ENCODE measurements at places on chromosomes 1 and 21.
A peak's percentile ranks its signal among the peaks of the same experiment; 100 is the strongest.

DNA sequence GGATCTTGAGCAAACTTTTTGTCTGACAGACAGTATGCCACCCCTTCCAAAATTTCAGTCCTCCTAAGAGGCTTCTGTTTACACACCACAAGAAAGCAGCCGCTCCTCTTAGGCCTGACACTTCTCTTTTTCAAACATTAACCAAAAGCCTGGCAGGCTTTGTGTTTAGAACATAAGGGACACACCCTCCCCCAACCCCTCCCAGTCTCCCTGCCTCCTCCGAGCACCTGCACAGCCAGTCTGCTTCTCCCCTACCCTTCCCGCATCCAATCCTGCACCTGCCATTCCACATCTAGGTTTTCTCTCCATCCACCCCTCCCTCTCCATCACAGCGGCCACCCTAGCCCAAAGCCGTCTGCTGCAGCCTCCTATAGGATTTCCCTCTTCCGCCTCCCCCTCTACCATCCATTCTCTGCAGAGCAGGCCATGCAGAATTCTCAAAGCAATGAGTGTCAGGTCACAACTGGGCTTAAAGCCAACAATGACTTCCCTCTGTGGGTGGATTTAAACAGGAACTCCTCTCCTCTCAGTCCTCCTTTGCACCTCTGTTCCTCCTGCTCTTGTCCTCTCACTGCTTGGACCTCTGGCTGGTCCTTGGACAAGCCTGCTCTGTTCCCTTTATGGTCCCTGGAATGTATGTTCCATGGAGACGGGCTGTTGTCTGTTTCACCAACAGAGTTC, 478.2 kb downstream of the NPHP4 start:
- DNase-seq, result no peak

- no peak for DNase-seq
Measured at GRCh38 chr1:248703674-248704073, 1.1 kb upstream of the OR14I1 start.

DNA sequence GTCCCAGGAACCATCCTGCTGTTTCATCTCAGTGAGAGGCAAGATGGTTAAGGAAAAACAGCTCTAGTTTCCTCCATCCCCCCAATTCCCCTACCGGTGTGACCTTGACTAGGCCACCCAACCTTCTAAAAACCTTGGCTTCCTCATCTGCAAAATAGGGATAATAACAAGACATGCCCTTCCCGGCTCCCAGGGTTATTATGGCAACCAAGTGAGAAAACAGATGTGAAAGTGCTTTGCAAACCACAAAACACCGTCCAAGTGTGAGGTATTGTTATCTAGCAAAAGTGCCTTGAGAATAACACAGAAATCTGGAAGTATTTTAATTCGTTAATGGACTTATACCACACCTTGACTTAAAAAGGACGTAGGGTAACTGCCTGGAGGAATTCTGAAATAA, 62.7 kb downstream of the ITPKB start:
- no peak for DNase-seq

DNA sequence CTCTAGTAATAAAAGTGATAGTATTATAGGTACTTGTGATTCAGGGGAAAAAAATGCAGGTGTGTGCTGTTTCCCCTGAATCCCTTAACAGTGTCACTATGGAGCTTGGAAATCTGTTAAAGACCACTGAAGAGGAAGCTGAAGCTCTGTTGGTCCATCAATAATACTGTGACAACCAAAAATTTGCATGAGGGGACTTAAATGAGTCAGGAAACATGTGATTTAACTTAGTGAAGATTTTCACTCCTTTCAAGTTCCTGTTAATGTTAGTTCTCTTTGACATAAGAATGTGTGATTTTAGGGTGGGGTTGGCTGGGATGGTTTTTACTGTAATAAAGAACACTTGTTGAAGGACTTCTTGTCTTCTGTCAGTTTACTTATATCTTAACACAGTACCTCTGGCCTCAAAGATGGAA, 32.0 kb downstream of the VANGL2 start:
- no peak for DNase-seq

- DNase-seq, result no peak
Measured at GRCh38 chr1:190344454-190344853, 133.2 kb downstream of the BRINP3 start.

DNA sequence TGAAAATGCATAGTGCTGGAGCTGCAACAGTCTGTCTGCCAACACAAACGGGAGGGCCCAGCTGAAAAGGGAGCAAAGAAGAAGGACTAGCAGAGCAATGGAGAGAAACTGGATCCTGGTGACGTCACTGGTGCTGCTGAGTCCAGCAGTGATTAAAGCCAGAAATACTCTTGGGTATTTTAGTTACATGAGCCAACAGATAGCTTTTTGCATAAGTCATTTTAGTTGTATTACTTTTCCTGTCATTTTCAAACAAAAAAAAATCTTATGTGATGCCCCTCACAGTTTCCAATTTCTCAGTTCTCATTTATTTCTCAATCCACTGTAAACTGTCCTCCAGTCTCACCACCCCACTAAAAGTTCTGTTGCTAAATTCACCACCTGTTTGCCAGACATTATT, 38.7 kb upstream of the NEK7 start:
- peak; percentile 91 for DNase-seq

DNA sequence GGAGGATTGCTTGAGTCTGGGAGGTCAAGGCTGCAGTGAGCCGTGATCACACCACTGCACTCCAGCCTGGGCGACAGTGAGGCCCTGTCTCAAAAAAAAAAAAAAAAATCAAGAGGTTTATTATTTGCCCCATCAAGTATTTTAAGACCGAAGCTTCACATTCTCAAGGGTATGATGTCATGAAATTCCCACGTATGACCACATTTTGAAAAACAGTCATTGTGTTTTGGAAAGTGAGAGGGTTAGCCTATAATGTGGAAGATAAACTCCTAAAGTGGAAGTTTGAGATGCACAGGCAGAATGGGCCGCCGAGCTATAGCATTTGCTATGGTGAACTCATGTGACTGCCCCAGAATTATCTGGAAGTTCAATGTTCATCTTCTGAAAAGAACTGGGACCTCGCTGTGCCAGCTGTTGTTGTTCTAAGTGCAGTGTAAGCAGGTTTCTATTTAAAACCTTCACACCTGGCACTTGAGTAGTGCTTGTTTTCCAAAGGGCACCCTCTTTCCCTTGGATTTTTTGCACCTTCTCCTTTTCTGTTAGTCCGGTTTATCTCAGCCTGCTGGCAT, 96.9 kb upstream of the SLC25A33 start:
- no peak for DNase-seq

DNA sequence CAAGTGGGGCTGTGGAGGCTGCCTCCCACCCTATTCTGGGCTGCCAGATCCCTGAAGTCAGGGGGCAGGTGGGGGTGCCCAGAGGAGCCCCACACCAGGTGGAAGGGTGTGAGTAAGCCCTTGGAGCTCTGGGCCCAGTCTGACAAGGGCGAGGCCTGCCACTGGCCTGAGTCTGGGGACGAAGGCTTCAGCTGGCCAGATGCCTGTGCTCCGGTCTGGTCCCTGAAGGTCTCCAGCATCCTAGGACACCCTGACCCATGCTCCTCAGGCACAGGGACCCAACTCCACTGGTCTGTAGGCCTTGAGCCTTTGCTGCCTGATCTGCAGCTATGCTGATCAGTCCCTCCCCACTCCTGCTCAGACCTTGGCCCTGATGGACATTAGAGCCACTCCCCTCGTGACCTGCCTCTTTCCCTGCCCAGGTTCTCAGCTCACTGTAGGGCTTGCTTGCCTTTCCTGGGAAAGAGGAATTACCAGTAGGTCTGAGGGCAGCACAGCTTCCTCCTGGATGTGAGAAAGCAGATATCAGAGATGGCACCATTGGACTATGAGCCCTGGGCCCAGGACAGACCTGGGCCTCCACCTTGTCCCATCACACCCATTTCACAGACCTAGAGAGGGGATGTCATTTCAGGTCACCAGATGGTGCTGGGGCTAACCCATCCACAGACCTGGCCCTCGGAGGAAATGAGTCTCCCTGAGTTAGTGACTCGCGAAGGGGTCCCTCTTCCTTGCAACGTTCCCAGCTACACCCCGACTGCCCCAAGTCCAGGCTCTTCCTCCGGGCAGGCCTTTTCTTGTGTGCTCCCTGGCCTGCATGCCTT, 32.8 kb upstream of the CSF3R start:
- DNase-seq, result no peak

- no peak for DNase-seq
Measured at GRCh38 chr1:2929335-2929734, 91.9 kb upstream of the ACTRT2 start.

DNA sequence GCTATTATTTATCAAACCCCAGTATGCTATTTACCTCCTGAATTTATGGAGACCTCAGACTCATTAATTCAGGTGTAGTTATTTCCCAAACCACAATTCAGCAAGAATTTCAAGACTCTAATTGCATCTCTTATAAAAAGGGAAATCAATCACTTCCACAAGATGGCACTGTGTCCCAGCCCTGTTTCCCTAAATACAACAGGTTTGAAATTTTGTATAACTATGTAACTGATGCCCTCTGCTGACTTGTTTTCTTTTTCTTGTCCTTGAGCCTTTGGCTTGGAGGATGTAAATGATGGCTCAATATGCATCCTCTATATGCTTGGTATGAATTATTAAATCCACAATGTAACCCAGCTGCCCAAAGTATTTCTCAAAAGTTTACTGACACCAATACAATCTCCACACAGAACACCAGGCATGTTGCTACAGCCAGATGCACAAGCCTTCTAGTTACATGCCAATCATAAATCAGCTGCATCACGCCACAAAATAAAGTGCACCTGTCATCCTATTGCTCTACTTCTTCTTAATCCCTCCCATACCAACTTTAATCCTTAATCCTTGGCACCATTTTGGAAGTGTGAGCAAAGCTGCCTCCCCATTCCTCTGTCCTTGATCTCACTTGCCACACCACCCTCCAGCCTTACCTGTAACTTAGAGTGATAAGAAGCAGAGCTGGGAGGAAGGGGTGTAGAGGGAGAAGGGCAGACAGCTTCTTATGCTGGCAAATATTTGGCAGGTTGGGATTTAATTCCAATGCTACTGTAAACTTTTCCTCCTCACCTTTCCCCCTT, 9.0 kb downstream of the C1orf105 start:
- no peak for DNase-seq

GRCh38 chr1:117632269-117633067, 26.6 kb downstream of the TENT5C start:
- no peak for DNase-seq

GRCh38 chr1:106613068-106613467, 443.4 kb upstream of the PRMT6 start:
- no peak for DNase-seq

DNA sequence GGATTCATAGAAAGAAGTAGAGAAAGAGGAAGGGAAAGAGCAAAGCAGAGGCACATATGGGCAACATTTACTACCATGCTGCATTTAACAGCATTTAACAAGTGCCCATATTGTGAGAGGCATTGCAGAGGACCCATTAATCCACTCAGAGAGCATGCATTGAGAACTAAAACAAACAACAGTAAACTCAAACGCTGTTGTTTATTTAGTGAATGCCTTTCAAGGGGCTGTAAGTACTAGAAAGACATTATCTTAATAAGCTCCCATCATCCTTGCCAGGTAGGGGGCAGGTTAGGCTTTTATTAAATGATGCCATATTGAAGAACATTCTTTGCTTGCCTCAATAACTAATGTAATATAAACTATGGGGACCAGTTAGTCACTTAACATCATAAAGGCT, 254.3 kb upstream of the DAB1 start:
- DNase-seq, result no peak

- DNase-seq, result no peak
Measured at GRCh38 chr1:15802234-15802965, 5.0 kb downstream of the UQCRHL start.

DNA sequence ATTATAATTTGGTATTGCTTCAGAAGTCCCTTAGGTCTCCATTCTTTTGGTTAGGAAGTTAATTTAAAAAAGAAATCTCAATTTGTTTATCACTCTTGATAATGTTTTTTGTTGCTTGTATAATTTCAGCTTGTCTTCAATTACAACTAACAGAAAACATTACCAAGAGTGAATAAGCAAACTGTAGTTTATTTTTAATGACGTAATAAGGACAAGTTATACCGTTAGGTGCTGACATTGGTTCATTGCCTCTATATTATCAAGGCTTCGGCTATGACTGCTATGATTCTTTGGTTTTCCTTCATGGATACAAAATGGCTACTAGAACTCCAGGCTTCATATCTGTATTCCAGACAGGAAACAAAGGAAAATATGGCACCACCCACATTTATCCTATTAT, 220.6 kb downstream of the PTGER3 start:
- no peak for DNase-seq

GRCh38 chr1:65021795-65022194, 55.4 kb upstream of the JAK1 start:
- DNase-seq, result no peak

- no peak for DNase-seq
Measured at GRCh38 chr1:56180520-56181190, 398.7 kb downstream of the PLPP3 start.

- no peak for DNase-seq
Measured at GRCh38 chr1:98429965-98430443, 231.5 kb upstream of the SNX7 start.

GRCh38 chr1:193157360-193157759, 29.1 kb downstream of the B3GALT2 start:
- DNase-seq, result no peak

DNA sequence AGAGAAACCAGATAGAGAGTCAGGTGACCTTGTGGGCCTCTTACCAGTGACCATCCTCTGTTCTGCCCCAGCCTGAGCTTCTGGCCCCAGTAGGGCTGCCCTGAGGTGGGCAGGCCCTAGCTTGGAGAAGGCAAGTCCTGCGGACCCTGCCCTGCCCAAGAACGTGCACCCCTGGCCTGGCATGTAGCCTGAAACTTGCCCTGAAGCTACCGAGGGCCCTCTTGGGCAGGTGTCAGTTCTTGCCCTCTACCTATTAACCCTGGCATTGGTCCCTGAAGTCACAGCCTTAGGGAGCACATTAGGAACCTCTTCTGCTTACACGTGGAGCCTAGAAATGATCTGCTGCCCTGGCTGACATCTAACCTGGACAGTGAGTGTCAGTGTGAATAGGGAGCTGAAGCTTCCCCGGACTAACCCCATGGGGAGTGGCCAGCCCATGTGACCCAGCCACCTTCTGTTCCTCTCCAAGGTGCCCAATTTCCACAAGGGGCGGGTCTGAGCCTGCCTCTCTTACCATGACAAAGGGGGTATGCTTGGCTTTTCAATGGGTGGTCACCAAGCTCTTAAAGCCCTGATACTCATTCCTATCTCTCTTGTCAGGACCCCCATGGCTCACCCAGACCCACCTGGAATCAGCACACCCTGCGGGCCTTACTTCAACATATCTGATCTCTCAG, 163.0 kb downstream of the ZSCAN20 start:
- DNase-seq, result no peak

DNA sequence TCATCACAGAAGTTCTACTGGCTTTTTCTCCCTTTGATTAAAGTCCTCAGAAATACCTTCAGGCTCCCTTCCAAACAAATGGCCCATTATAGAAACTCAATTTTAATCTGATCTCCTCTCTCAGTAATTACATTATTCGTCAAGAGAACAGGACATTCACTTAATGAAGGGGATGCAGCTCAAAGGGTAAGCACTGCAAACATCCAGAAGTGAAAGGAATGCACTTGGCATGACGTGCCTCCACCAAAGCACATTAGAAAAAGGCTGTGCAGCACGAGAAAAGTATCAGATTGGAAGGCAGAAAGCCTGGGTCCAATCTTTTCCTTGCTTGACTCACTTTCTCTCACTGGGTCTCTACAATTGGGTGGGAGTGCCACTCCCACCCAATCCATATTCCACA, 222.6 kb upstream of the BEND5 start:
- no peak for DNase-seq

Data from AG04449 (cell line).